ENCODE measurements at places on chromosomes 6 and 20. TPM values are rescaled to one million over a fixed set of nuclear protein-coding genes. Genes with fewer than 3 reads are reported as not detected.

- peaks cover 70% of the 10 kb centered on the region for H3K27me3 ChIP-seq
- no peaks in the 10 kb centered on the region for H3K36me3 ChIP-seq
- H3K27ac ChIP-seq, result no peak overlapping the region
- DNase-seq, result no peak
- H3K4me1 ChIP-seq, result peaks cover 8% of the 10 kb centered on the region
These were observed 90.1 kb downstream of the ANKRD60 start for GRCh38 chr20:58138395-58138794.

DNA sequence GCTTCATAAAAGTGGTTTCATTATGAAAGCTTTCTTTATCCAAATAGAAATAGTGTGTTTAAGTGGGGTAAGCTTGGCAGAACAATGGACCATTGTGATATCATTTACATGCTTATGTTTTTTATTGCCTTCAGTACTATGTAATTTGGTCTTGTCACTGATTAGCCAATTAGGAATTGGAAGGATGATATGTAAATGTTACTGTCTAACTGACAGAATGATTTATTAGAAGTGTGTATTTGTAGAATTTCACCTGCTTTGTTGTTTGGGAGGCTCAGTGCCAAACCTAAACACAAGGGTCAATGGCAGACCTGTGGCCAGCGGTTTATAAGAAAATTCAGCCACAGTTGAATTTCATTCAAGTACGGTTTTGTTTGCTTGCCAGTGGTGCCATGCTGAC is 39.0 kb downstream of the AIG1 start:
- no peak for DNase-seq
- H3K27me3 ChIP-seq, result no peaks in the 10 kb centered on the region
- H3K27ac ChIP-seq, result peak overlapping the region; percentile 39
- H3K4me3 ChIP-seq, result no peak overlapping the region
- H3K36me3 ChIP-seq, result no peaks in the 10 kb centered on the region
- peaks cover 6% of the 10 kb centered on the region for H3K4me1 ChIP-seq

DNA sequence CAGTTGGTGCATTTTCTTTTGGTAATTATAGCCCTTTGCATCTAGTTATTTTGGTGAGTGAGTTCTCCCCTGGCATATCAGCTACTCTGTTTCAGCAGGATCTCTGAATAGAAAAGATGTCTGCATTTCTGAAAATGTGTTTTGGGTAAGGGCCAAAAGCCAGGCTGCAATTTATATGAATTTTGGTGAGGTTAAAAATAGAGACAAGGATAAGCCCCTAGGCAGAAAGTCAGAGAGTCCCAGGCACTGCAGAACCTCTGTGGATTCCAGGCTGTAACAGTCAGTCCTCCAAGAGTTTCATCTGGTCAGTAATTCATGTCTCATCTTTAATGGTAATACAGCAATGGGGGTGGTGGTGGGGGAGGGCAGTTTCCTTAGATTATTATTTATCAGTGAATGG is 53.0 kb downstream of the HDGFL1 start:
- H3K4me1 ChIP-seq, result no peaks in the 10 kb centered on the region
- no peaks in the 10 kb centered on the region for H3K27me3 ChIP-seq
- DNase-seq, result no peak

GRCh38 chr20:40953416-40953815 is 75.2 kb upstream of the TOP1 start:
- H3K36me3 ChIP-seq, result no peaks in the 10 kb centered on the region
- no peak for DNase-seq
- no peak overlapping the region for H3K4me3 ChIP-seq
- H3K27me3 ChIP-seq, result no peaks in the 10 kb centered on the region

GRCh38 chr6:33875696-33876095 is 71.9 kb upstream of the MLN start:
- H3K36me3 ChIP-seq, result no peaks in the 10 kb centered on the region
- peaks cover 5% of the 10 kb centered on the region for H3K4me1 ChIP-seq
- DNase-seq, result no peak
- H3K27me3 ChIP-seq, result peaks cover 13% of the 10 kb centered on the region

- peak overlapping the region; percentile 61 for H3K4me3 ChIP-seq
- no peak for DNase-seq
- peak overlapping the region; percentile 100 for H3K27ac ChIP-seq
- H3K27me3 ChIP-seq, result no peaks in the 10 kb centered on the region
- H3K36me3 ChIP-seq, result peaks cover 7% of the 10 kb centered on the region
These were observed 56.6 kb upstream of the SUPT3H start for GRCh38 chr6:45434381-45434700.

- H3K4me3 ChIP-seq, result no peak overlapping the region
- peaks cover 18% of the 10 kb centered on the region for H3K27me3 ChIP-seq
- H3K36me3 ChIP-seq, result no peaks in the 10 kb centered on the region
- H3K4me1 ChIP-seq, result peaks cover 16% of the 10 kb centered on the region
These were observed 128.9 kb downstream of the GMDS start for GRCh38 chr6:2116496-2116895.

GRCh38 chr20:8489094-8489883 is 357.2 kb downstream of the PLCB1 start:
- no peak overlapping the region for H3K4me3 ChIP-seq
- no peaks in the 10 kb centered on the region for H3K27me3 ChIP-seq
- no peaks in the 10 kb centered on the region for H3K4me1 ChIP-seq
- H3K36me3 ChIP-seq, result no peaks in the 10 kb centered on the region
- H3K27ac ChIP-seq, result no peak overlapping the region

DNA sequence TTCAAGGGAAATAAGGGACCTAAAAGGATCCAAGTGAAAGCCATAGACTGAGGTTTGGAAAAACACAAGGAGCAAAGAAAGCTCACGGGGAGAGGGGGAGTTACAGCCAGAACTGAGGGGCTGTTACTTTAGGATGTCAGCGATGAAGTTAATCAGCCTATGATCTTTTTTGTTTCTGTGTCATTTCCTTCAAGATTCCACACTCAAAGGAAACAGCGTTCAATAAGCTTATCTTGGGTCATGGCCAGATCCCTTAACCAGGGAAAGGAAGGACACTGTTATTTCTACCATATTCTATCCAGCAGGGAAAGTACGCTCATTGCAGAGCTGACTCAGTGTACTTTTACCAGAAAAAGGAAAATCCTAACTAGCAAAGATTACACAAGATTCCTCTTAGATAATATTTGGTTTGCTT is 132.8 kb downstream of the PFDN4 start:
- H3K27me3 ChIP-seq, result peaks cover 10% of the 10 kb centered on the region
- no peak overlapping the region for H3K4me3 ChIP-seq
- no peak overlapping the region for H3K27ac ChIP-seq

DNA sequence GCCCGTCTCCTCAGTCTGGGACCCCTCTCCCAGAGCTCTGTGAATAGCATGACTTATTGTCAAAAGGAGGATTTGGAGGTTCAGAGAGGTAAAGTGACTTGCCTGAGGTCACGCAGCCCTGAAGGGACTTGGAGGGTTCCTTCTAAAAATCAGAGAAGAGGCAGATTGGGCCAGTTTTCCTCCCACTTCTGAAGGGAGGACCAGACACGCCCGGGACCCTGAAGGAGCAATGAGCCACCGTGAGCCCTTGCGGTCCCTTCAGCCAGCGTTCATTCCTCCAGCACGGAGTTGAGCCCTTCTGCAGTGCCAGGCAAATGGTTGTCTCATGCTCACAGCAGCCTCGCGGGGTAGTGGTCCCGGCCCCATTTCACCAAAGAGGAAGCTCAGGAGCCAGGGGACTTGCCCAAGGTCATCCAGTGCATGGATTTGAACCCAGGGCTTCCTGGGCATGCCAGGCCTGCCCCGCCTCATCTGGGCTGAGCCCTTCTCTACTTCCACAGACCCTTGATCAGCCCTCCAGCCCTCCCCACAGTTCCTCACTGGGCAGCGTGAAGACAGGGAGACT is 7.4 kb downstream of the SRC start:
- H3K36me3 ChIP-seq, result no peaks in the 10 kb centered on the region
- H3K4me3 ChIP-seq, result no peak overlapping the region
- no peaks in the 10 kb centered on the region for H3K4me1 ChIP-seq
- H3K27ac ChIP-seq, result no peak overlapping the region
- no peaks in the 10 kb centered on the region for H3K27me3 ChIP-seq
- no peak for DNase-seq

GRCh38 chr20:49762940-49763766 is 49.5 kb upstream of the B4GALT5 start:
- H3K27ac ChIP-seq, result no peak overlapping the region
- H3K4me3 ChIP-seq, result no peak overlapping the region
- DNase-seq, result no peak
- H3K36me3 ChIP-seq, result no peaks in the 10 kb centered on the region
- peaks cover 3% of the 10 kb centered on the region for H3K4me1 ChIP-seq

Gene ENPP1
- 1.2 TPM for total RNA-seq

Gene SLC22A7
- not detected for total RNA-seq

Gene SLC16A10
- 6.5 TPM for total RNA-seq

Gene PTCRA
- total RNA-seq, result not detected

Gene KCNQ2
- total RNA-seq, result 0.44 TPM

Gene CD83
- 19.9 TPM for total RNA-seq

Gene FNDC11
- 0.67 TPM for total RNA-seq

Gene RAET1G
- total RNA-seq, result not detected

Gene FOXA2
- not detected for total RNA-seq

Gene RPS18
- 4,825 TPM for total RNA-seq

Gene OR2J3
- not detected for total RNA-seq

Data from activated T-cell treated with anti-CD3 and anti-CD28 coated beads, Interleukin-2, amount 50 U/mL, for 72 hours (primary cell).